ENCODE measurements at places on chromosomes 2 and 18.

DNA sequence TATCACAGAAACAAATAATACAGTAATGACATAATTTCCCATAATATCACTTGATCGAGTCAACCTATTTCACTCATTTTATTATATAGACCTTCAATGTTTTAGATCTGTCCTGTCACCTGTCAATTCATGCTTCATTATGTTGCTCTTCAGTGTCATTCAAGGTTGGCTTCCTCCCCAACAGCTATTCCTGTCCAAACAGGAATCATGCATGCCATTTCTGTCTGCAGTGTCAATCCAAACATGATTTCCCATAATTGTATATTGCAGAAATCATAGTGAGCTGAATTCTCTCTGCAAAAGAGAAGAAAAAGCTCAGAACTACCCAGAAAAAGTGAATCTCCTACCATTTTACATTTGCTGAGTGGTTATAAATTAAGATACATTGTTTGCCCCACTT, 628.6 kb downstream of the NR4A2 start:
- DNase-seq: no peak

DNA sequence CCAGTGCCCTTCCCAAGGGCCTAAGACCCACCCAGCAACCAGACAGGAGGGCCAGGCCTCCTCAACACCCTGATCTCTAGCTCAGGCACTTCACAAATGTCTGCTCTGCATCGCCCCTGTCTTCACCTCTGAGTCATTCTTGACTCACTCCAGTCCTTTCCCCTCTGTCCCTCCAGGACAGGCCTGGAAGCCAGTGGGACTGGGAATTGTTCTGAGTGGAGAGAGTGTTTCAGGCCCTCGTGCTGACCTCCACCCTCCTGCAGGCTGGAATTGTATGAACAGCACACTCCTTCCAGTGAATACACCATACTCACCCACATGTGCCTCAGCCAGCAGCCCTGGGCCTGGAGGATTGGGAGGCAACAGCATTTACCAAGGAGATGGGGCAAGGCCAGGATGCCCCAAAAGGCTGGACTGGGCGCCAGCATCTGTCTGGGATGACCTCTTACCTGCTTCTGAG, 304.2 kb downstream of the CYP26B1 start:
- no peak for DNase-seq

GRCh38 chr18:56967035-56967434, 179.9 kb upstream of the BOD1L2 start:
- no peak for DNase-seq

DNA sequence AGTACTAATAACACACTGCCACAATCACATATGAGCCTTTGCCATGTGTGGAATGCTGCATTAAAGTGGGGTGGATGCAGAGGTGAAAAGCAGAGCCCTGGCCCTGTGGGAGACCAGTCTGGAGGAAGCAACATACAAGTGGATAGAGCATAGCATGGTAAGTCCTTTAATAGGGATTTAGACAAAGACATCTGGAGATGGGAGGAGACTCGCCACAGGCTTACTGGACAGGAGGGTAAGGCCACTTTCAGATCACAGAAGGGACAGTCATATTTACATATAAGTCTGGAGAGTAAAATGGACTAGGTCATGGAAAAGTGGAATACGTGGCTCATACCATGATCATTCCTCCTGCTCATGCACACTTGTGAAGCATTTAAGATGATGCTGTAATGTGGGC, 84.3 kb downstream of the PPP1R1C start:
- DNase-seq: no peak

GRCh38 chr2:28997237-28997846, 16.2 kb downstream of the TOGARAM2 start:
- DNase-seq: no peak

DNA sequence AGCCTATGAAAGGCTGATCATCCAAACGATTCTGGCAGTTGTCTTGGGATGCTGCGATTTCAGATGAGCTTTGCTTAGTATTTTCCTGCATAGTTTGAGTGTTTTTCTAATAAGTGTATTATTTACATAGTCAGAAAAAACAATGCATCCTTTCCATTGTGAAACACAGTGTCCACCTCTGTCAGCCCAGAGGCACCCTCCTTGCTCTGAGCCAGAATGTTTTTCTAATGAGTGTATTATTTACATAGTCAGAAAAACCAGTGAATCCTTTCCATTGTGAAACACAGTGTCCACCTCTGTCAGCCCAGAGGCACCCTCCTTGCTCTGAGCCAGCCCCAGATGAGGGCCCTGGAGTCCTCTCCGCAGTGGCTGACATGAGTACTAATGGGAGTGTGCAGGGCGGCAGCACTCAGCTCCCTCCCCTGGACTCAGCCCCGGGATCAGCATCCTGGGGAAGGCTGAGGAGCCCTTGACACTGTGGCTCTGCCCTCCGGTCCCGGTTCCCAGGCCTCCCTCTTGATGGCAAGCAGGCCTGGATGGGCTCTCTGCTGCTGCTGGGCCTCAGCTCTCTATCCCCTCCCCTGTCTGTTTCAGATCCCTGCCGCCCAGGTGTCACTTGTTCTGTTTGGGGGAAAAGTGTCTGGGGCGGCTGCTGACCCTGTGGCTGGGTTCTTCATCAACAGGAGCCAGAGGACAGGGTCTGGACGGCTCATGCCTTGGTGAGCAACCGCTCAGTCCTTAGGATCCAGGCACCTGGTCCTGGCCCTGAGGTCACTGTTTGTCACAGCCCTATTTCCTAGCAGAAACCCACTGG, 5.9 kb downstream of the MFSD2B start:
- DNase-seq: no peak

GRCh38 chr2:64323197-64323596, 130.8 kb upstream of the LGALSL start:
- no peak for DNase-seq

- DNase-seq: no peak
These were observed 326.1 kb downstream of the PARD3B start for GRCh38 chr2:204871231-204871953.

GRCh38 chr18:8561123-8561910, 47.9 kb upstream of the RAB12 start:
- no peak for DNase-seq

GRCh38 chr2:11616851-11617415, 53.1 kb downstream of the NTSR2 start:
- no peak for DNase-seq

DNA sequence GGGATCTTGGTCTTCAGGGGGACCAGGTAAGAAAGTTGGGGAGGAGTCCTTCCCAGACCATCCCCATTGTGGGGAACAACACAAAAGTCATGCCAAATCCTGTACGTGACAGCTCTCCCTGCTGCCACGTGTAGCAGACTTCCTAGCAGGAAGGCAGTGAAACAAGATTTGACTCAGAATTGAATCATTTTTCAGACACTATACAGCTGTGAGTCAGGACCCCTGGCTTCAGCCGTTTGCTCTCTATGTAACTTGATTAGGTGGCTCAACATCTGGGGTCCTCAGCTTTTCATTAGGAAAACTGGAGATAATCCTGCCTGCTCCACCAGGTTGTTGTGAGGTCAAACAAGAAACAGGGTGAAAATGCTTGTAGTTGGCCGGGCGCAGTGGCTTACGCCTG, 32.9 kb upstream of the PDCL3 start:
- DNase-seq: no peak

- no peak for DNase-seq
These were observed 214.5 kb downstream of the MCFD2 start for GRCh38 chr2:46701152-46701551.

- DNase-seq: no peak
These were observed 3.6 kb downstream of the EIF5B start for GRCh38 chr2:99340669-99341236.

DNA sequence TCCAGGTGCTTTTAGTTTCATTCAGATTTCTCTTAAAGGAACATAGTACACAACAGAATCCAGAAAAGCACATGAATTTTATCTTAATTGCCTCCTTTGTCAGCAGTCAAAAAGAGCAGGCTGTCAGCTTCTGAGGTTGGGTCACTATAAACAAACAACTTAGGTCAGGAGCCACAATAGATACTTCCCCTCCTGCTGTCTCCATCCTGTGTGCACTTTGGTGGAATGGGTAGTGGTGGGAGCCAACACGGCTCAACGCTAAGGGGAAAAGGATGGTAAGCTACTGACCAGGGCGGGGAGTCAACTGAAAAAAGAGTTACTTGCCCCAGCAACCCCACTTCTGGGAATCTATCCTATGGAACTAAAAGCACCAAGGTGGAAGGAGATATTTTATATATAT, 121.9 kb downstream of the PAX3 start:
- DNase-seq: no peak

GRCh38 chr2:100262555-100263320, 59.6 kb downstream of the LONRF2 start:
- no peak for DNase-seq

DNA sequence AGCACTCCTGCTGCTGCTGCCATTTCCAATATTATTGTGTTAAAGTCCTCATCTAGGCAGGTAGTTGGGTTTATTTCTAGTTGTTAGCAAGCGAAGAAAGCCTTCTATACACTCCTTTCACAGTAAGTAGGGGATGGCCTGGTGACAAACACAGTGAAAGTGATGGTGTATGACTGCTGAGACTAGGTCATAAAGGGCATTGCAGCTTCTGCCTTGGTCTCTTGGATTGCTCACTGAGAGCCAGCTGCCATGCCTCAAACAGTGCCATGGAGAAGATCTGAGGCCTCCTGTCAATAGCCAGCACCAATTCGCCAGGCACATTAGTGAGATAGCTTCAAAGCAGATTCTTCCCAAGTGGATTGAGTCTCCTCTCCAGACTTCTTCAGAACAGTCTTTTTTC, 27.6 kb upstream of the MSTN start:
- no peak for DNase-seq

DNA sequence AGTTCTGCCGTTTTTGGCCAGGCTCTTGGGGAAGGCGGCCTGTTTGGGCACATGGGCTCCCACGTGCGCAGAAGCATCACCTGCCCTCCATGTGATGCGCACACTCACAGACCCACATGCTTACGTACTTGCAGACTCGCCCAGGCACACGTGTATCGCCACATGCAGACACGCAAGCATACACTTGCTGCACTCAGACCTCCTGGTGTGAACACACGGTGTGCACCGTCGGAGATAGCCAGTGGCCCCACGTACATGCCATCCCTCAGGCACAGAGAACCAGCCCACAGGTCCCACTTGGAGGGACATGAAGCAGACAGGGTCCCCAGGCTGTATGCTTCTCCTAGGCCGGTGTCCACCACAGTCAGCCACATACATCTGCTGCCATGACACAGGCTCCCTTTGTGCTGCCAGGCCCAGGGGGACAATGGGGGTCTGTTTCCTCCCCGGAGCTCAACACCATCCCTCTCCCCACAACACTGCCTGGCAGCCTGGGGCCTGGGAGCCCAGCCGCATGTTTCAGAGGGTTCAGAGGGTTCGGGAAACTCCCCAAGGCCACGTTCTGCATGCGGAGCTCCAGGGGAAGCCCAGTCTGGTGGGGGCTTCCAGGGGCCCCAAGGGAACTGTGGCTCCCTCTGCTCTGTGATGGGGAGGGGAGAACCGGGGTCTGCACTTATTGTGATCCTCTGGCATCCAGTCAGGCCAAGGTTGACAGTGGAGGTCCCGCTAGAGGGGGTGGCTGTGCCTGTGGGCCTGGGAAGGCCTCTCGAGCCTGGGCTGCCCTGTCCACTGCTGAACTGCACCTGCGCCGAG, 208.1 kb upstream of the HAAO start:
- DNase-seq: no peak

DNA sequence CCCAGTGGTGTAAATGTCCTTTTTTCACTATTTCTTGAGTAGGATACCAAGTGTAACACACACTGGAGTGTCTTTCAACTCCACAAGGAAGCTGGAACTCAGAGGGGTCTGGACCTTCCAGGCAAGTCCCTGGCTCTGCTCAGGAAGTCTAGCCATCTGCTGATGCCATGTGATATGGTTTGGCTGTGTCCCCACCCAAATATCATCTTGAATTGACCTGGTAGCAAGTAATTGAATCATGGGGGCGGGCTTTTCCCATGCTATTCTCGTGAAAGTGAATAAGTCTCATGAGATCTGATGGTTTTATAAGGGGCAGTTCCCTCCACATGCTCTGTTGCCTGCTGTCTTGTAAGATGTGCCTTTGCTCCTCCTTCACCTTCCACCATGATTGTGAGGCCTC, 99.4 kb upstream of the CDC42EP3 start:
- no peak for DNase-seq

DNA sequence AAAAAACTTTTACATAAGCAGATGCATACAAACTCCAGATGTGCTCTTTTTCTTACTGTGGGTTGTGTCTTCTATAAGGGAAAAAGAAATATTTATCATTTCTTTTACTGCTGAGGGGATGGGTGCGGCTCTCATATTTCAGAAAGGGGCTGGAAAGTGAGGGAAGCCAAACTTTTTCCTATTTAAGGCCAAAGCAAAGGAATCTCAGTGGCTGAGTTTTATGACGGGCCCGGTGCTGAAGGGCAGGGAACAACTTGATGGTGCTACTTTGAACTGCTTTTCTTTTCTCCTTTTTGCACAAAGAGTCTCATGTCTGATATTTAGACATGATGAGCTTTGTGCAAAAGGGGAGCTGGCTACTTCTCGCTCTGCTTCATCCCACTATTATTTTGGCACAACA, at the start of gene COL3A1:
Gene COL3A1 (plus strand): TSS at position 210 of the 400 bp plus-strand sequence. CDS start 117 bp downstream, at position 327.
- no peak for DNase-seq

DNA sequence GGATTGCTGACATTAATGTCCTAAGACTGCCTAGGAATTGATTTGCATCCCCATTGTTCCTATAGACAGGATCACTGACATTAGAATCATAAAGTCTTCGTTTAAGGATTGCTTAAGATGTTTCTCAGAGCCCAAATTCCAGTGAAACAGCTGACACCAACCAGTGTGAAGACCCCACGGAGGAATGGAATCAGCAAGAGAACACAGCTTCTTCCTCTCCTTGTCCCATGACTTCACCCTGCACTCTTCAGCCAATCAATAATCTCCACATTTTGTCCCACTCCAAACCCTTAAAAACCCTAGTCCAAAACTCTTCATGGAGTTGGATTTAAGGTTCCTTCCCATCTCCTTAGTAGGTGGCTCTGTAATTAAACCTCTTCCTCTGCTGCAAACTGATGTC, 157.0 kb upstream of the NDUFV2 start:
- DNase-seq: no peak

DNA sequence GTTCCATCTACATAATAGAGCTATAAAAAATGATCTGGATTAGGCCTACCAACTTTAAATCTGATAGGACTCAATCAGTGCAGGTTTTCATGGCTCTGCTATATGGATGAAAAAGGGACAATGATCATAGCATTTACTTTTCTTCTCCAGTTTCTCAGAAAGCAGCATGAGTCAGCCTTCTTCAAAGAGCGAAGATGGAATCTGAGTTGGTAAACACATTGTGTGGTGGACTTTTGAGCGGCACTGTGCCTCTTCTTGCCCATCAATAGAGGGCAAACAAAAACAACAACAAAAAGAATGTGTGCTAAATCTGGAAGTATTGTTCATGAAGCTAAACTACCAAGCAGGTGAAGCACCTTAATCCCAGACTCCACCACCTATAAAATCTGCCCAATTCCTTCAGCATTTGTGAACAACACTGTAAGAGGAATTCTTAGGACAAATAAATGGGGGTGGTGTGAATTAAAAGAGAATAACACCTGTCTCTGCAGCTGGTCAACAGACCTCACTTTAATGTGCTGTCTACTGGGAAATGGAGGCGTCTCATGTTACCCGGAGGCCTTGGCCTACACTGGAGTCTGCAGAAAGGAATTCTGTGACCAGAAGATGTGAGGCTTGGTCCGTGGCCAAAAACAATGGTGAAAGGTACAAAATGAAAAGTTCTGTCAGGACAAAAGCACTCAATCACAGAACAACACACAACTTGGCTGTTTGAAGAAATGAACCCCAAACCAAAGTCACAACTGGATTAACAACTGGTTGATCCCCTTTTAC, 609.0 kb downstream of the IRS1 start:
- no peak for DNase-seq

- DNase-seq: no peak
These were observed 1.5 kb downstream of the CNRIP1 start for GRCh38 chr2:68317971-68318913.

Data from esophagus squamous epithelium (tissue), 5 donors.